CD4-positive, alpha-beta memory T cell (primary cell): ENCODE measurements at places on chromosomes 6 and 20. TPM values are rescaled to one million over a fixed set of nuclear protein-coding genes. Genes with fewer than 3 reads are reported as not detected.

- DNase-seq, result no peak
Measured at GRCh38 chr6:64123761-64124633, 488.4 kb downstream of the PHF3 start.

- DNase-seq, result no peak
Measured at GRCh38 chr20:39909447-39909846, 779.6 kb downstream of the MAFB start.

DNA sequence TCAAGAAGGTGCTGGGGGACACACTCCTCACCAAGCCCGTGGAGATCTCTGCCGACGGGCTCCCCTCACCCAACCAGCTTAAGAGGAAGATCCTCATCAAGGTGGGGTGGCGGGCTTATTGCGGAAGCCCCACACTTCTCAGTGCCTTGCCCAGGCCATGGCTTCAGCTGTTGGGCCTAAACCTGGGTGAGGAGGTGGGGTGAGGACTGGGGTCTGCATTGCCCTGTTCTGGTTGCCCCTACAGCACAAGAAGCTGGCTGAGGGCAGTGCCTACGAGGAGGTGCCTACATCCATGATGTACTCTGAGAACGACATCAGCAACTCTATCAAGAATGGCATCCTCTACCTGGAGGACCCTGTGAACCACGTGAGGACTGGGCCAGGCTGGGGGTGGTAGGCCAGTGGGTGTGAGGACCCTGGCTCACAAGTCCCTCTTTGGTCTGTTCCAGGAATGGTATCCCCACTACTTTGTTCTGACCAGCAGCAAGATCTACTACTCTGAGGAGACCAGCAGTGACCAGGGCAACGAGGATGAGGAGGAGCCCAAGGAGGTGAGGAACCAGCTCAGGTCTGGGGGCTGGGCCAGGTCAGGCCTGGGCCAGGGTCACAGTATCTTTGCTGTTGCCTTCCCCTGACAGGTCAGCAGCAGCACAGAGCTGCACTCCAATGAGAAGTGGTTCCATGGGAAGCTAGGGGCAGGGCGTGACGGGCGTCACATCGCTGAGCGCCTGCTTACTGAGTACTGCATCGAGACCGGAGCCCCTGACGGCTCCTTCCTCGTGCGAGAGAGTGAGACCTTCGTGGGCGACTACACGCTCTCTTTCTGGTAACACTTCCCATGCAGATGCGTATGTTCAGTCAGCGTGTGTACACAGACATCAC lies 27.9 kb downstream of the PLCG1 start:
- no peak for DNase-seq

DNA sequence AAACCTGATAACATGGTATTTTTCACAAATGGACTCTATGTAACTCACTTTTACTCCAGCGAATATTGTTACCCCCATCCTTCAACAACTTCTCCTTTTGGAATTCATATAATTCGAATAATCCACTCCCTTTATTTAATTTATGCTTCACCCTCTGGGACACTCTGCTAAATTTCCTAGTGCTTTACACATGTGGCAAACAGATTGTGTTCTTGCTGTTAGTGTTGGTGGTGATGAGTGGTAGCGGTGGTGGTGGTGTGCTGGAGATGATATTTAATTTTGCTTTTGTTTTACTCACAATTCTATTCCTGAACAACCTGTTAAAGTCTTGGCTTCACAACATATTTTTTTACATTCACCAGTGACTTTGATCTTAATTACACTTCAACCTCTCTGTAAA lies 32.8 kb downstream of the HTR1B start:
- no peak for DNase-seq

DDRGK1 gene
- total RNA-seq, result 55.6 TPM
